NCI-H187 treated with DMSO at 0.1 percent for 48 hours (cell line): ENCODE measurements at places on chromosomes 7 and 10.

GRCh38 chr10:69459101-69459790, 8.0 kb downstream of the TSPAN15 start:
- DNase-seq: no peak

DNA sequence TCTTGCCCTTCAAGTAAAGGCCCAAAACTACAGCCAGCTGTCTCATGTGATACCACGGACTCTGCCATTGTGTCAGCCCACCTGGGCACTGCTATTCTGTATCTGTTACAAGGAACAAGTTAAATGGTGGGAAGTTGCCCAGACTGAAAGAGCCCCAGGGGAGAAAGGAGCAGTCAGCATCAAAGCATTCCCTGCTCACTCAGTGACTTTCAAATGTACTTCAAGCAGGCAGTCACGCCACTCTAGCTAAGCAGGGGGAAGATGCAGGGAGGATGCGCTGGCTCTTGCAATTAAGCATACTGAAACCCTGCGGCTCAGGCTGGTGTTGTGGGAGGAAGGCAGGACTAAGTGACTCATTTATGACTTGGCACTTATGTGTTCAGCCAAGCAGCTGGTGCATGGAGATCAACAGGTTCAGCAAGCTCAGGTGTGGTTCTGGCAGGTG, 1249.6 kb downstream of the TYW1 start:
- DNase-seq: peak; percentile 99

DNA sequence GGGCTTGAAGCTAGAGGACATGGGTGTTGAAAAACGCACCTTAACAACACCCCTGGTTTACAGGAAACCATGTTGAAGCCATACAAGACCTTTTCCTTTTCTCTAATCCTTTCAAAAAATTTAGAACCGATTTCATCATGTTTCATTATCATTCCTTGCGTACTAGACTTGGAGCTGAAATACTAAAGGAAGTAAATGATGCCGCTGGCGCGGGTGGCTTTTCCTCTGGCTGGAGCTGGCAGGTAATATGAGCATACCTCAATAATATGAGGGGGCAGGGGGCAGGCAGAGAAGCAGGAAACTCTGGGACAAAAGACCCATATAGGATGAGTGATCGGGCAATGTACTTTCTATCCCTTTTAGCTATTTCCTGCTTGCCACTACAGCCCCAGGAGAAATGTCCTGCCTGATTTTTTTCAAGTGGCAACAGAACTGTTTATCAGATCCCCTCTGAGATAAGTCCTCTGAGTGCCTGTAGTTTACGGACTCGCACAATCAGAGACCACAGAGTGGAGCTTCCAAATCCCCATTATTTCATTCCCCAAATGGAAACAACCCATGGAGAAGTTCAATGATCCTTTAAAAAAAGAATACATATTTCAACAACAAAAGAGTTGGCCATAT, 450.1 kb downstream of the KCNMA1 start:
- no peak for DNase-seq

GRCh38 chr7:87414794-87415188, 60.7 kb downstream of the ABCB4 start:
- DNase-seq: no peak

GRCh38 chr10:126770809-126771208, 100.3 kb upstream of the C10orf90 start:
- no peak for DNase-seq

DNA sequence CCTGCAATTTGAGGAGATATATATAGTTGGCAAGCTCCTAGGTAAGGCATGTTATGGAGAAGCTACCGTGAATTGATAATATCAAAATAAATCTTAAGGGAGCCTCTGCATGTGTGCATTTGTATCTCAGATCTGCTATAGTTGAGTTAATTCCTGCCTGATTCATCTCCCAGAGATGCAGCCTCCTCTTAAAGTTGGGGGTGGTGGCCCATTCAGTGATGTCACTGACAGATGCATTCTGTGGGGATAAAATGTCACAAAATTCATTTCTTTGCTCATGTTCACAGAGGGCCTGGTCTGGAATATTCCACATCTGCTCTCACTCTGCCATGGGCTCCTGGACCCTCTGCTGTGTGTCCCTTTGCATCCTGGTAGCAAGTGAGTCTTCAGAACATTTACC, 185.8 kb upstream of the PRSS1 start:
- no peak for DNase-seq

DNA sequence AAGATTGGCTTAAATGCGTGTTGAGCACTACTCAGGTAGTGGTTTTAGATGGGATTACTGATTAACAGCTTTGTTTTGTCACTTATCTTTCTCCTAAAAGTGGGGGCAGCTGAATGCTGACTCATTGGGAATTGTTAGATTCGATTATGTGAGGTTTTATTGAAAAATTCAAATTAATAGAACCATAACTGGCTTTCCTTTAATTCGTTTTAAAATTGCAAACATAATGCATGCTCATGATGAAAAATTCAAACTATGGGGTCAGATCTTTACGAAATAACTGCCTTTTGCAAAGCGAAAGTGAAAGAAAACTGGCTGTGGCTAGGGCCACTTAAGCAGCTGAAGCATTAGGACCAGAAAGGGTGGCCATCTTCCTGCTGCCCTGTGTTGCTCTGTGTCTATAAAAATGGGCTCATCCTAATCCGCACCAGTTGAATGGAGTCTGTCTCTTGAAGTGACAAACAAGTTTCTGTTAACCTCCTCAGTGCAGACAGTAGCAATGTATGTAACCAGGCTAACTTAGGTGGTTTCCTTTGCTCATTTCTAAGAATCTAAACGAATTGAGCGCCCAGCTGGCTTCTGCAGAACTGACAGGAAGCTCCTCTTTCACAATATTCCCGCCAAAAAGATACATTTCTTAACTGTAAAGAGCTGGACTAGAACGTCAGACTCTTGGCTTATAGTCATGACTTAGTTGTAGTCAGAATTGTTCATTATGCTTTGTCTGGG, 27.8 kb downstream of the DENND10 start:
- DNase-seq: no peak

GRCh38 chr7:46970476-46970875, 611.4 kb downstream of the TNS3 start:
- DNase-seq: no peak

GRCh38 chr7:25091779-25092178, 33.3 kb downstream of the CYCS start:
- no peak for DNase-seq

DNA sequence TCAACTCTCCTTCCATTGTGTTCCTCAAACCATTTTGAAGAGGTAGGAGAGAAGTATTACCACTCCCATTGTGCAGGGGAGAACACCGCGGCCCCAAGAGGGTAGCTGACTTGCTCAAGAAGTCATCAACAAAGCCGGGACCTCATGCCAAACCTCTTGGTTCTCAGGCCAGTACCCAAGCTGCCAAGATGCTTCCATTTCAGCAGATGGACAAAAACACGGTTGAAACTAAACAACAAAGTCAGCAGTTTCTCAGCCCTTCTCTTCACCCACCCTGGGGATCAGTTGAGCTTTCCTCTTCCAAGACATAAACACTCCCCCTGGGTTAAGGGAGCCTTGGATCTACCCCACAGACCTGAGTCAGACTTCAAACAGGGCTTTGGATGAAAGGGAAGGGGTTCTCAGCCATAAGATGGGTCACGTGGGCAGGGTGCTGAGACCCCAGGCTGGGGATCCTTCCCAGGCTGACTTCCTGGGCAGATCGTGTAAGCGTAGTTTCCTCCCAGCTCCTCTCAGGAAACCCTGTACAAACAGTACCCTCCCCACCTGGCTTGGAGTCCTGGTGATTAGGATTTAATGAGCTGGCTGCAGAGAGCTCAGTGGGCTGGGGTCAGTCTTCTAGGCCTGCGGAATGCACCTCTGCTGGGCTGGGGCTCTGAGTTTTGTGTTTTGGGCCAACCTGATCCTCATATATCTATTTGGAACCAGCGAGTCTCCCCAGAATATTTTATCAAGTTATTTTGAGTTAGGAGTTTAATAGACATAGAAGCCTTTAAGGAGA, 27.3 kb downstream of the EMX2 start:
- DNase-seq: no peak

- DNase-seq: no peak
Measured at GRCh38 chr10:33772370-33773252, 438.1 kb upstream of the NRP1 start.

DNA sequence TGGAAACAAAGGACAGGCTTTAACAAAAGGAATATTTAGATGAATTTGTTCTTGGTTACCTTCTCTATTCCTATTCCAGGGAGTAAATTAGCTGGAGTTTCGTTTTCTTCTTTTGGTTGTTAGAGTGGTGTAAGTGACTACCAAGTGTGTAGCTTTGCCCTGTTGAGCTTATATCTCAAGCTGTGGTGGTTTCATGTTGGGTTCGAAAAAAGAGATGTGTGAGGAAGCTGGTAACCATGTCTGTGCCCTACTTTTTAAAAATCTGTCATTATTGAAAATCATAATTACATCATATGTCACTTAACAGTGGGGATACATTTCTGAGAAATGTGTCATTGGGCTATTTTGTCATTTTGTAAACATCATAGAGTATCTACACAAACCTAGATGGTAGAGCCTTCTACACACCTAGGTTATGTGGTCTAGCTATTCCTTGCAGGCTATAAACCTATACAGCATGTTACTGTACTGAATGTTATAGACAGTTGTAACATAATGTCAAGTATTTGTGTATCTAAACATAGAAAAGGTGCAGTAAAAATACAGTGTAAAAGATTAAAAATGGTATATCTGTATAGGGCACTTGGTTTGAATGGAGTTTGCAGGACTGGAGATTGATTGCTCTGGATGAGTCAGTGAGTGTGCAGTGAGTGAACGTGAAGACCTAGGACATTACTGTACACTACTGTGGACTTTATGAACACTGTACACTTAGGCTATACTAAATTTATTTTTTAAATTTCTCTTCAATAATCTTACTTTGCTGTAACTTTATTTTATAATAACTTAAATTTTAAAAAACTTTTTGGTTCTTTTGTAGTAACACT, 90.4 kb downstream of the SEPTIN7 start:
- no peak for DNase-seq

DNA sequence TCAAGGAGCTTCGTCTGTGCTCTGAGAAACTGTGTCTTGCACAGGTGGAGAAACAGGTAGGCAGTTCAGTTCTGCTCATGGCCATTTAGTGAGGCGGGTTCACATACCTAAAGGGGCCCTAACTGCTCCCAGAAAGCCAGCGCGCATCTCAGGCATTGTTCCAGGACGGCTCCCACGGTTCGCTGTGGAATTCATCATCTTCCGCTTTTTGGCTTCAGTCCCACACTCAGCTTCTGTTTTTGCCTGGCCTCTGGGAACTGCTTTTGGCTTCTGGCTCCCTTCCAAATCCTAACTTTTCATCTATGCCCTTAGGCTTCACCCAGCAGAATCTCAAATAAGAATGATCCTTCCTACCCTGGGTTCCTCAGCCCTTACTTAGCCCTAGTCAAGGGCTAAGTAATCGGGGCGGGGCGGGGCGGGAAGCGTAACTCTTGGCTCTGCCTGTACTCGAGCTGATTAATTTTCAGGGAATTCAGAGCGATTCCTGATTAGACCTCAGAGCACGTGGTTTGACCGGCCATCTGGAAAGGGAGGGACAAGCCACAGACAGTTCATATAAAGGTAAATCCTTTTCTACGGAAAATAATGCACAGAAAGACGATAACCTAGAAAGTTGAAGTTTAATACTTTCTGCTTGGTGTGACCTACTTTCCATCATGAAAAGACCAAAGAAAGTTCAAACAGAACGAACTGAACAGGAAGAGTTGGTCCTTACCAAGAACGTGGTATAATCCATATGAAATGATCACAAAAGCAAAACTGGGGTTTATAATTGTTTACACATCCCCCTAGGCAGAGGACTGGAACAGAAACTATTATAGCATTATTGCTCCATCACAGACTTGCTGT, 105.7 kb downstream of the ST8SIA6 start:
- no peak for DNase-seq

GRCh38 chr7:99040104-99040958, 103.6 kb downstream of the SMURF1 start:
- DNase-seq: peak; percentile 5

DNA sequence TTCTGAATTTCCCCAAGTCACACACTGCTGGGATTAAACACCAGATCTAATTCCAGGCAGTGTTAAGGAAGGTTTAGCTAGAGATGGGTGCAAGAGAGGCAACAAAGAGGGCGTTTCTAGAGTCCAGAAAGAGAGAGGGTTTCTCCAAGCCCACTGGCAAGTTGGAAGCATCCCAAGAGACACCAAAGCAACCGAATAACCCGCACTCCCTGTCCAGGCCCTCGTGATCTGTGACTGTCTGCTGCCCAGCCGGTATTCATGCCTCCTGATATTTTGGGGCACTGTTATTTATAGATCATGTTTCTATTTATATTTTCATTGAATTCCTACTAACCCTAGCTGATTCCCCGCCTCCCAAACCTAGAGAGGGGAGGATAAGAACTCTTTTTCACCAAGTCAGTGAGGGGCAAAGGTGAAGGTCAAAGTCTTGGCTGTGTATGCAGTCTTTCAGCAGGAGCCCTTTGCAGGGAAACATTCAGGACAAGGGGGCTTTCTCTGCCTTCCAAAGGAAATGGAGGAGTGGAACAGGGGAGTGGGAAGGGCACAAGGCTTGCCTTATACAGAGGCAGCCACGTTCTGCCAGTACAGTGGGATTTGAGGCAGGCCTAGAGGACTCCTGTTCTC, 103.6 kb downstream of the SH3PXD2A start:
- no peak for DNase-seq

- DNase-seq: no peak
Measured at GRCh38 chr7:146826329-146826728, 709.7 kb downstream of the CNTNAP2 start.

- no peak for DNase-seq
Measured at GRCh38 chr7:1691601-1692514, 21.8 kb downstream of the ELFN1 start.

DNA sequence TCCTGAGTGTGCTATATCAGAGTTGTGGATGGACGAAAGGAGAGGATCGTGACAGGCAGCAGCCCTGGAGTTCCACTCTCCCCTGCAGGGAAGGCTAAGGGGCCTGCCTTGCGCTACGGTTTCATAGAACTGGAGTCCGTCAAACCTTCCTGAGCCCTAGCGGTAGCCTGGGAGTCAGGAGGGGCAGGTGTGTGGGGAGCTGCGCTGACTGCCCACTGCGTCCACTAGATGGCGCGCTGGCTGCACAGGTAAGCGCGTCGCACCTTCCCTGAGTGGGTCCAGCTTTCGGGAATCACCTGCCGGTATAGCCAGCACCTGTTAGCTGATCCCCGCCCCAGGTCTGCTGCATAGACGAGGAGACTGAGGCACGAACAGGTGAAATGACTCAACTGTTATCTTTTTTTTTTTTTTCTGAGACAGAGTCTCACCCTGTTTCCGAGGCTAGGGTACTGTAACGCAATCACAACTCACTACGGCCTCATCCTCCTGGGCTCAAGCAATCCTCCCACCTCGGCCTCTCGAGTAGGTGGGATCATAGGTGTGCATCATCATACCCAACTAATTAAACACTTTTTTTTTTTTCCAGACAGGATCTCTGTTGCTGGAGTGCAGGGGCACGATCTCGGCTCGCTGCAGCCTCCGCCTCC, 20.2 kb upstream of the BAIAP2L1 start:
- DNase-seq: peak; percentile 47

DNA sequence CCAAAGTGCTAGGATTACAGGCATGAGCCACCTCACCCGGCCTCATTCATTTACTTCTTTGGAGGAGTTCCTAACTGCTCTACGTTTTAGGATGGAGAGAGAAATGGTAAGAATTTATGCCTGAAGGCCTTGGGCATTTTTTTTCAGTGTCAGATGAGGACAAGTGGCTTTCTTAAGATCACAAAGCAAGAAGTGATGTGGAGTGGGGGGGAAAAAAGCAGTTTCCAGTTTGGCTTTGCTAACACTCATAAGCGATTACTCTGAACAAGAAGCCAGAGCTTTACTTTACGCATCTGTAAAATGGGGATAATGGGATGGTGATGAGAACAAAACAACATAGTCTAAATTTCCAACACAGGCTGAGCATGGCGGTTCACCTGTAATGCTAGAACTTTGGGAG, 2.6 kb upstream of the PPIA start:
- no peak for DNase-seq

- DNase-seq: no peak
Measured at GRCh38 chr7:150992051-150992640, 1.3 kb downstream of the NOS3 start.
